ENCODE measurements at places on chromosomes 12 and 14.

DNA sequence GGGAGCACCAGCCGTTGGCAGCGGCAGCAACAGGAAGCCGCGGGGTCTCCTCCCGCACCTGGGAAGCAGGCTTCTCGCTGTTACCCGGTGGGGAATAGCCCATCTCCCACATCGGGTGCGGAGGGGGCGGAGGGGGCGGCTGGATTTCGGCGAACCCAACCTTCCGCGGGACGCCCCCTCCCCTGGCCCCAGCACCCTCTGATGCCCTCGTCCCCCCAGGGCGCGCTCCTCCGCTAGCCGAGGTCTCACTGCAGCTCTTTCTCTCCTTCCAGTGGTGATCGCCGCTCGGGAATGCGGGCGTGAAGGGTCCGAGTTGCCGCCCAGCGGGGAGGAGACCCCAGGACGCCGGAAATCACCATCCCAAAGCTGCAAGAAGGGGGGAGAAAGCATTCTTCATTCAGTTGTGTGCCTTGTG, 303 bp downstream of the SAMD4A start:
- DNase-seq: no peak

- no peak for DNase-seq
These were observed 84.6 kb downstream of the BTG1 start for GRCh38 chr12:92061061-92061460.

DNA sequence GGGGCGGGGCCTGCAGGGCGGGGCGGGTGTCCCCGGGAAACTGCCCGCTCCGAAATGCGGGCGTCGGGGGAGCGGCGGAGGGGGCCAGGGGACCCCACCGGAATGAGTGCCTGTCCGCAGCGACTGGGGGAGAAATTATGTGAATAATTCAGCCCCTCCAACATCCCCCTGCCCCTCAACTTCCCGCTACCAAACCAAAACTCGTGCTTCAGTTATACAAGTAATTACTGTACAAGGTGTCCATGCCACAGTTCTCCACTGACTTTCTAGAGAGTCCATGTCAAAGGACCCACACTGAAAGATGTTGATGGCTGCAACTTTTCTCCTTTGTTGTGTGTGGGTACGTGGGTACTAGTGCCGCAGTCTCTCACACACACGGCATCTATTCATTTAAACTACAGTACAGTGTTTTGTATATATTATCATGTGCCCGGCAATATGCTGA, 414 bp upstream of the CDK17 start:
- no peak for DNase-seq

DNA sequence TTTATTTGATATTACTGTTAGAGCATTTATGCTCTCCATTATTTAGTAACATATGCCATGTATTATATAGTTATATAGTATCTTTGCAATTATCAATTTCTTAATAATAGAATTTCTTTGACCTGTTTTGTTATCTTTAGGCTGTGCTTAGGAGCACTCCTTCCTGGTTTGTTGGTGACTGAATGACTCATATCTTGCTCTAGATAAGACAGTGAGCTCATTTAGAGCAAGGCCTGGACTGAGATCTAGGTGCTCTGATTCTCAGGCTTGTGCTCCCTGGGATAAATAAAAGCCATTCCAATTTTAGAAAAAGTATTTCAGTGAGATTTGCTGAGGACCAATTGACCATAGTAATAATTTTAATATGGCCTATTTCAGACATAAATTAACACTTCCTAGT, 951.2 kb downstream of the FLRT2 start:
- no peak for DNase-seq

GRCh38 chr12:128323145-128323920, 56.4 kb downstream of the TMEM132C start:
- DNase-seq: no peak

- no peak for DNase-seq
These were observed 573.2 kb downstream of the PRKD1 start for GRCh38 chr14:29354486-29354885.

GRCh38 chr12:50021031-50021430, 4.3 kb downstream of the RACGAP1 start:
- DNase-seq: no peak

GRCh38 chr12:44248436-44248835, 412.6 kb downstream of the TMEM117 start:
- DNase-seq: no peak

GRCh38 chr14:83053022-83053710, 1519.5 kb upstream of the SEL1L start:
- no peak for DNase-seq

DNA sequence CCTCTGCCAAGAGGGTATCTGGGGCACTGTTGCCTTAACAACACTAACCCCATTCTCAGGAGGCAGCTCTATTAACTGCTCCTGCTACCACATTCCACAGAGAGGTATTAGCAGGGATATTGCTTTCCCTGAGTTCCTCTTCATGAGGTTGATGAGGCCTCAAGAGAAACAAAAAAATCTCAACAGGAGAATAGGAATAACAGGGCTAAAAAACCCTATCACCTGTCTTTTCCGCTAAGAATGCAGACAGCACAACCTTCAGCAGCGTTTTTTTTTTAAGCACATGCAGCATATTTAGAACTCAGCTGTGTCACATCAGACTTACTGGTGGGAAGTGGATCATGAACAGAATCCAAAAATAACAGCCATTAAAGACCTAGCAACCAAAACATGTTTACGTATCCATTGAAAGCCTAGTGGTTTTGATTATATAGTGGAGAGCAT, 29.2 kb downstream of the ATF7 start:
- no peak for DNase-seq

- no peak for DNase-seq
These were observed 23.3 kb downstream of the LRTM2 start for GRCh38 chr12:1843641-1844005.

GRCh38 chr12:65368055-65368454, 89.6 kb downstream of the MSRB3 start:
- DNase-seq: no peak

DNA sequence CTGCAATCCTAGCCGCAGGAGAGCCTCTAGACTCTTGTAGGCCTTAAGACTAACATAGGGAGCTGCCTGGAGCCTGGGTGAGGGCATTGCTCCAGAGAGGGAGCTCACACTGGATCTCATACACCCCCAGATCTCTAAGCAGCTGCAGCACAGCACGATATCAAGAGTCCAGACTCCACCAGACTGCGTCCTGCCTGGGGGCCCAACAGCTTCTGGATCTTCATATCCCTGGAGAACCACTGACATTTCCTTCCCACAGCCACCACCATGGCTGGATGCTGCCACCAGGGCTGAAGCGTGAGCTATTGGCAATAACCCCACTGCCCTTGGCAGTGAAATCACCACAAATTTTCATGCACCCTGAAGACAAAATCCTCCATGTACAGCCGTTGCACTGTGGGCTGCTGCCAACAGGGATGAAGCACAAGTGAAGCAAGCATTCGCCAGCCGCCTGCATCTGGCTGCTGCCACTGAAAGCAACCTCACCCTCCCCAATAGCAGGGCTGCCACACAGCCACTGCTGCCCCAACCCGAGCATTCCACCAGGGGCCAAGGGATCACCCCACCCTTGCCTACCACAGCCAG, 28.2 kb downstream of the CACNA2D4 start:
- DNase-seq: no peak

- no peak for DNase-seq
These were observed 1.3 kb downstream of the R3HDM2 start for GRCh38 chr12:57429473-57430111.

GRCh38 chr12:125160281-125160955, 95.2 kb downstream of the AACS start:
- DNase-seq: no peak

- DNase-seq: no peak
These were observed 236.1 kb upstream of the PLEKHG7 start for GRCh38 chr12:92466391-92467305.

DNA sequence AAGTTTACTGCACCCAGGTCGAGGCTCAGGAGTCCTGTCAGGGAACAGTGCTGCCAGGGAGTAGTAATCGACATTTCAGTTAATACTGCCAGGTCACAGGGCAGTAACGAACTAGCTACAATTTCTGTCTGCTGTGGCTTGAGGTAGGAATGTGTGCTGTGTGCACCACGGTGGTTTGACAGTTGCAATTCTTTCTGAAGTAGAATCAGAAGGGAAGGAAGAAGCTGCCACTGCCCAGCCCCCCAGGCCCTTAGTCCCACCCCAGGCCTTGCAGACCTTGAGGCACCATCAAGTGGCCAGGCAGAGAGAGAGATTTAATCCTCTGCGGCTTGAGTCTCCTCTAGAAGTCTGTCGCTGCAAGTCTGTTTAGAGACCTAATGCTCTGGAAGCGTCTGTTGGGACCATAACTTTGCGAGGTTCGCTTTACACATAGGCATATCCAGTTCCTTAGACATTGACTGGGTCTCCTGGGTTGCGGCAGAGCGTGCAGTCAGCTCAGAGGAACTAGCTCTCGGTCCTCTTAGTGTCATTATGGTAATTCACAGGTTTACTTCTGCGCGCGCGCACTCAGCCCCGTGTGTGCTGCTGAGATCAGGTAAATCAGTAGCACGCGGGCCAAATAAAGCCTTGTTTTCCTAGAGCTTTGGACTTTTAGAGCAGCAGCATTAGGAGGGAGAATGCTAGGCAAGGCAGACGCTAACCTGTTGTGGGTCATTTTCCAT, 9.8 kb downstream of the NKX2-1 start:
- DNase-seq: no peak

DNA sequence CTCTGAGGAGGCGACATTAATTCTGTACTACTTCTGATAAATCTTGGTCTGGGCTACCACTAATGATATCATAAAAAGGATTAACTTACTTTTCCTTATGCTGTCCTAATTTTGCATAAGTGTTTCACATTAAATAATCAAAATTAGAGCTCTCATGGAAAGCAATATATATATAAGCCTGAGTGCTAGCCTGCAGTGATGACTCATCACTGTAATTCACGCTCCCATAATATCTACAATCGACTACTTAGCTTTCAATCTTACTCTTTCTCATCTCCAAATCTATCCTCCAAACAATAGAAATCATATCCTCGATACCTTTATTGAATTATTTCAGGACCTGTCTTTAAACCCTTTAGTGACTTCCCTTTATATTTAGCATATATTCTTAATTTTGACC, 701.3 kb downstream of the RERGL start:
- no peak for DNase-seq

- no peak for DNase-seq
These were observed 293.3 kb downstream of the PPFIA2 start for GRCh38 chr12:81465876-81466275.

GRCh38 chr12:2925322-2925995, 33.7 kb upstream of the TEAD4 start:
- no peak for DNase-seq

DNA sequence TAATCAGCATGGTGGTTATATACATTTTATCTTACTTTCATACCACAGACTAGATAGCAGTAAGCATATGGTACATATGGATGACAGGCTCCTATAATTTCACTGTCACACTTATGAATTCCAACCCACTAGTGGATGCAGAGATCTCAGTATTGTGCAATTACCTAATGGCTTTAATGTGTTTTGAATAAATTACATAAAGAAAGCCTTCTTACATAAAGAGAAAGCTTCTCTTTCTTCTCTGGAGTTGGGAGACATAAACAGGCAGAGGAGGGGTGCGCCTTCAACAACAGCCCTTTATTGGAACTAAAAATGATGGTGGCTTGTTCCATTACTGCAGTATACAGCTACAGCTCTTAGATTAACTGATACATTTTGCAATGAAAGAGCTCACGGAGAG, 52.6 kb downstream of the SAV1 start:
- no peak for DNase-seq

DNA sequence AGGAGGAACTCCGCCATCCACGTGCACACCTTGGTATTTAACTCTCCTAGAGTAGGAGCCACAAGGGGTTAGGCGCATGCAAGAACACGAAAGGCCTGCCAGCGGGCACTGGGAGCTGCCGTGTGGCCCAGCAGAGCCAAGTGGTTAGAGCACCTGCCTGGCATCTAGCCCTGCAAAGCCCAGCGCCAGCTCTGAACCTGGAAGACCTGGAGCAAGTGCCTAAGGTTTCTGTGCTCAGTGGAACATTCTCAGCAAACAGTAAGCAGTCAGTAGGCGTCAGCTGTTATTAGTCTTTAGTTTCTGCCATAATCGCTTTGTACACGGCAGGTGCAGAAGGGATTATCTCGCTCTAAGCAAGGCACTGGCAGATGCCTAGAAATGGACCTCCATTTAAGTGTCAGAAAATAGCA, 55.4 kb downstream of the SETD3 start:
- DNase-seq: no peak

GRCh38 chr12:107607464-107608392, 77.9 kb upstream of the PWP1 start:
- DNase-seq: peak; percentile 79

DNA sequence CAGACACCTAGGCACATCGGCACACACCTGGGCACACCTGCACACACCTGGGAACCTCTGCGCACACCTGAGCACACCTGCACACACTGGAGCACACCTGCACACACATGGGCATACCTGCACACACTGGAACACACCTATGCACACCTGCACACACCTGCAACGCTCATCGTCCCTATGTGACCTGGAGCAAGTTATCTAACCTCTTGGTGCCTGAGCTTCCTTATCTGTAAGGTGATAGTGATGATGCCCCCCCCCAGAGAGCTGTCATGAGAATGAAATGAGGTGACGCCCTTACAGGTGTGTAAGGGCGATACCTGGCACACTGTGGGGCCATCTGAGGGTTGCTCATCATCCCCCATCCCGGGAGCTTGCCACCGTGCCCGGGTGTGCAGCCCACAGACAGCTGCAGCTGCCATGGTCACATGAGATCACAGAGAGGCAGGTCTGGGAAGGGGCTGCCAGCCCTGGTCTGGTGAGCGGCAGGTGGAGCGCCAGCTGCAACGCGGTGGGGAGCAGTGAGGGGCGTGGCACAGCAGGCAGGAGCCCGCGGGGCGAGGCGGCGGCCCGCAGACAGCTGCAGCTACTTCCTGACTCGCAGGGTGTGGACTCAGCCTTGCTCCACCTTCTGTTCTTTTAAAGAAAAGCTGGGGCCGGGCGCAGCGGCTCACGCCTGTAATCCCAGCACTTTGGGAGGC, 59.9 kb upstream of the FBRSL1 start:
- DNase-seq: peak; percentile 46

DNA sequence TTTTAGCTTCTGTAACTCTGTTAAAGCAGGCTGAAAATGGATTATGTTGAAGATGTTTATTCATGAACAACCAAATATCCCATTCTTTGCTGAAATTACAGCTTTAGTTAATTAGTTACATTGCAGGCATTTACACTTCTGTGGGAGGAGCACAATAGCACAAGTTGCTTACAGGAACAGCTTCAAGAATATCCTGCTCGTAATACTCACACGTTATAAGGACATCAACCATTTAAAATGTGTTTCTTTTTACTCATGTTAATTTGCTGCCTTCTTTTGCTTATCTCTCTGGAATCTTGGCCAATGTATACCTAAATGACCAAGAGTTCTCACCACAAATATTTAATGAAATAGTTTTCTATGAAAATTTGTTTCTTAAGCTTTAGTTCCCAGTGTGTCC, 305.2 kb upstream of the SYT1 start:
- DNase-seq: no peak

- DNase-seq: no peak
These were observed 147.9 kb upstream of the NCOR2 start for GRCh38 chr12:124715121-124715990.

- no peak for DNase-seq
These were observed 118.7 kb downstream of the RPAP3 start for GRCh38 chr12:47586952-47587669.

- DNase-seq: peak; percentile 6
These were observed 177.1 kb upstream of the SLC38A2 start for GRCh38 chr12:46549527-46550265.

- no peak for DNase-seq
These were observed 39.7 kb upstream of the VRK1 start for GRCh38 chr14:96757456-96757855.

GRCh38 chr12:116540622-116541152, 18.5 kb upstream of the MAP1LC3B2 start:
- no peak for DNase-seq
